GM12892 (cell line): ENCODE measurements at places on chromosomes 3 and 15.

DNA sequence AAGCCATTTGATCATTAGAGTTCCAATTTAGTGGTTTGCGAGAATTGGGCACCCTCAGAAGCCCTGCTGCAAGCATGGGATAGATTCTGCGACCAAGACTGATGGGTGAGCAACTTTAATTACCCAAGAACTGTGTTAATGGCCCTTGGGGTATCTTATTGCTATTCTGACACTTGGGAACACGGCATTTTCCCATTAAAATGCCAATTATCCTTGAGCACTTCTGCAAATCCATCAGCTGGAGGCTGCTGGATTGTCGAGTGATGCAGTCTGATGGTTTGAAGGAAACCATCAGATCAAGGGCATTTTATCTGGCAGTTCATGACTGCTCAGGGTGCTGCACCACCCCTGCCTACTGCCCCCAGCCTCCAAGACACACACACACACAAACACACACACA lies 183.6 kb upstream of the PROK2 start:
- DNase-seq, result no peak

DNA sequence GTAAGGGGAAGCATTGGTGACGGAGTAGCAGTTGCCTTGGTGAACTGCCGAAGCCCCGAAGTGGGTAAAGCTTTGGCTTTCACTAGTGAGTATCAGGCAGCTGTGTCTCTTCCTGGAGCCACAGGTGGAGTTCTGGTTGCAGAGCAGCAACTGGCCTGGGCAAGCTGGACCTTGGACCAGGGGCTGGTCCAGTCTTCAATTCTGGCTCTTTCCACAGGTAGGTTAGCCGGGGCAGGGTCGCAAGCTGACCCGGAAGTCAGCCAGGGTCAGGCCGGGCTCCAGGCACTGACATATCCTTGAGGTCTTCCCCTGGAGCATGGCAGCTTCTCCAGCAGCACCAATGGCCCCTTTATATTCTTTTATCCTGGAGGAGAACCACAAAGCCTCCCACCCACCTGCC lies 73.2 kb downstream of the TMEM44 start:
- DNase-seq, result no peak

DNA sequence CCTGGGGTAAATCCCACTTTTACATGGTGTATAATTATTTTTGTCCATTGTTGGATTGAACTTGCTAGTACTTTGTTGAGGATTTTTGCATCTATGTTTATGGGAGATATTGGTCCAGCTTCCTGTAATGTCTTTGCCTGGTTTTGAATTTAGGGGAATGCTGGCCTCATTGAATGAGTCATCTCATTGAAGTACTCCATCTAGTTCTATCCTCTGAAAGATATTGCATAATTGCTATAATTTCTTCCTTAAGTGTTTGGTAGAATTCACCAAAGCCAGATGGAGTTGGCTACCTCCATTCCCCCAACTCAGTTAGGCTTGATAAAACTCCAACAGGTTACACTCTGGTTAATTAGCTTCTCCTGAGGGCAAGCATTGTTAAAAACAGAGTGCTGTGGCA lies 237.4 kb upstream of the TGFBR2 start:
- DNase-seq, result no peak

DNA sequence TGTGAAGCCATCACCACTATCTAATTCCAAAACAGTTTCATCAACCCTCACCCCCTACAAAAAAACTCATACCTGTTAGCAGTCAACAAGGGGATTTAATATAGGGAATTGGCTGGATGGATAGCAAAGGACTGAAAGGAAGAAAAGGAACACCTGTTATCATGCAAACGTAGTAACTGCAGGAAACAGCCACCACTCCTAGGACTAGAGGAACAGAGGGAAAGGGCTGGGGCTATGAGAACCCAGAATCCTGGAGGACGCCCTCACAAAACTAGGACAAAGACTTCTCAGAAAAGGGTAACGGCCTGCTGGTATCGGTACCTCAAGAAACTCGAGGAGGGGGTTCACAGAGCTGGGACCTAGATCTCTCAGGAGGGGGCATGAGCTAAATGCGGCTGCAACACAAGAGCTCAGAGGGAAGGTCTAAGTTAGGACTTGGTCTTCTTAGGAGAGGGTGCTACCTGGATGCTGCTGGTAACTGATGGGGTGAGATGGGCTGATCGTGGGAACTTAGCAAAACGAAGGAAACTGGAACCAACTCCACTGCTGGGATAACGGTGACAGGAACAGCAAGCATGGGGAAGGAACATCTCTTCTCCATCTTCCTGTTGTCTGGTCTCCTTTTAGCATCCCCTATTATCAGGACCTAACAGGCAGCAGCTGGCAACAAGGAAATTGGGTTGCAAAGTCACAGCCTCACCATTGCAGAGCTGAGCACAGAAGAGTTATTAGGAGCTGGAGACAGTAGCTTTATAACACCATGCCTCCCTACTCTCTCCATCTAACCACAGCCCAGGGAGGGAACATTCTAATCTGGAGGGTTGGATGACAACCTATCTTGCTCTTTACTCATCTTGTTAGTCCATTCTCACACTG lies 147.7 kb downstream of the UACA start:
- no peak for DNase-seq

GRCh38 chr3:155404486-155404885 lies 111.0 kb upstream of the STRIT1 start:
- DNase-seq, result no peak

DNA sequence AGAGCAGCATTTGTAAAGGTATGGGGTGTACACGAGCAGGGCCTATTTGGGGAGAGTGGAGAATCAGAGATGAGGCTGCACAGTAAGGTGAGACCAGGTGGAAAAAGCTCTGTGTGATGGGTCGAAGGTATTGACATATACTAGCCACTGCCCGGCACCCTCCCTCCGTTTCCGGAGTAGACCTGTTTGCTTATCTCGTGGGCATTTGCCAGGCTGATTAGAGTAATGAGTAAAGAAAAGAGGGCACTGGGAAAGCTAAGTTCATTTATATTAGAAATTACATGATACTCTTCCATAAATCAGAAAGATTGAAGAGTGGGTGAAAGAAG lies 46.2 kb upstream of the ATG7 start:
- no peak for DNase-seq

GRCh38 chr15:38670128-38671005 lies 105.8 kb upstream of the RASGRP1 start:
- DNase-seq, result no peak

DNA sequence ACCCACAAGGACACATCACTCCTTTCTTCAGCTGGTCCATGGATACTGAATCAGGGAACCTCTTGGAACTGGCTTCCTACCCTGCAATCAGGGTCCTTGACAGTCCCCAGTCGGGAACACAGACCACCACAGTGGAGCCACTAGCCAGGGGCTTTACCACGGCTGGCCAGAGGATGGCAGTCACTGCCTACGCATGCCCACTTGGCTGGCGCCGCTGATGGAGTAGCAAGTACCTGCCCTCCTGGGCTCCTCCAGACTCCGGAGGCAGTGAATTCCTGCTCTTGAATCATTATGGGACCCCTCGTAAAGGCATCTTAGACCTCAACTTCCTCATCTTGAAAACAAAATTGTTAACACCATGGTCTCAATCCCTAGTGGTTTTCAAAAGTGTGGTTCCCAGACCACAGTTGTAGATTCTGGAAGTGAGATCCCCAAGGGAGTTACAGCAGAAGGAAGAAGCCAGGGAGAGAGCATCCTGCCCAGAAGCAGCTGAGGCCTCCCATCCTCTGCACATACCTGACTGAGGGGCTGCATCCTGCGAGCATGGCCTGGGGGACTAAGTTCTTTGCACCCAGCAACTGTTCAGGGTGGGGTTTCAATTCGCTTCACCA lies 9.1 kb upstream of the SKIC8 start:
- DNase-seq, result peak; percentile 53

DNA sequence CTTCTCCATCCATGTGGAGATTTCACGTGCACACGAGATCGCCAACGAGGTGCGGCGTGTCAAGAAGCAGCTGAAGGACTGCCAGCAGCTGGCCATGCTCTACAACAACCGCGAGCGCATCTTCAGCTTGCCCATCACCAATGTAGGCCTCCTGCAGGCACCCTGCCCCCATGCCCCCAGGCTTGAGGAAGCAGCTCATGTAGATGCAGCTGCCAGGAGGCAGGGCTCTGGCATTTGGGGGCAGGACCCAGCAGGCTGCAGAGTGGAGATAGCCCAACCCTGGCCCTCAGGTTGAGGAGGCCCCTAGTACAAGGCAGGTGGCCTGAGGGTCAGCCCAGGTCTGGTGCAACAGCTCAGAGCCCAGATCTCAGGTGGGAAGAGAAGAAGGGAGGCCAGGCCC lies 36.4 kb downstream of the DNAH1 start:
- no peak for DNase-seq

DNA sequence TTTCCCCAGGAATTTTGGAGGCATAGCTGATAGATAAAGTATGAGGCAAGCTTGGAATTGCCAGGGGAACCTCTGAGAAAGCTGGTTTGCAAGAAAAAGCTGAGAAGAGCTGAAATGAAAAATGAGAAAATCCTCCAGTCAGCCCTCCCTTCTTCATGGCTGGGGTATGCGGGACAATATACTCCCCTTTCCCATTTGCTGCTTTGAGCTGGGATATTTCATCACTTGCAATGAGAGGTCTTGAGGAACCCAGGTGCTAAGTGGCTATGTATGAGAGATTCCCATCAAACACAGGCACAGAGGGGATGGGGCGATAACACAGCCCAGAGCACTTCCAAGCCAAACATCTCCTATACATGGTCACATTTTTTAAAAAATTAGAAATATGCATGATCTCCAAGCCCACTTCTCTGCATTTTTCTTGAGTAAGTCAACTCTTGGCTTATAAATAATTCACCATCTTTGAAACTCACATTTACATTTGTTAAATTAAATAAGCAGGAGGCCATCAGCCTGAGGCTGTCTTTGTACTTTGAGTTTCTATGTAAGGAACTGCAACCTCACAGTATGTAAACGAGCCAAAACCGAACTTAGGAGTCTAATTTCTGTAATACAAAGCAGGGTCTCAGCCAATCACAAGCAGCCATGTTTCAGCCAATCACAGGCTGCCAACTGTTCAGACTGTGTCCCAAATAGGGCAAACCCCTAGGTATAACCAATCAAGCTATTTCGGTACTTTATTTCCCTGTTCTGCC lies 983.6 kb upstream of the NR2F2 start:
- no peak for DNase-seq

DNA sequence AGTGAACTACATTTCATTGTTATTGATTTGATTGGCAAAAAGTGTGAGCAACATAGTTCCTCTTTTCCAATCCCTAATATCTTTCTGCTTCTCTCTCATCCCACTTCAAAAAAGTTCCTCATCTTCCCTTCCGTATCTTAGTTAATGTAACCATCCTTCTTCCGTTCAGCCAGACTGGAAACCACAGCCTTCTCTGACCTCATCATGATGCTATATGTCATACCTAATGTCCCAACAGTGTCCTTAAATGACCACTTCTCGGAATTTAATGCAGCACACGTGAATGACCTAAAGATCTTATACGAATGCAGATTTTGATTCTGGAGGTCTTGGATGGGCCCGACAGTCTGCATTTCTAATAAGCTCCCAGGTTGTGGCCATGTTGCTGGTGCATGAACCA lies 320.3 kb upstream of the SATB1 start:
- no peak for DNase-seq

GRCh38 chr15:25848325-25848724 lies 14.8 kb downstream of the ATP10A start:
- DNase-seq, result no peak

DNA sequence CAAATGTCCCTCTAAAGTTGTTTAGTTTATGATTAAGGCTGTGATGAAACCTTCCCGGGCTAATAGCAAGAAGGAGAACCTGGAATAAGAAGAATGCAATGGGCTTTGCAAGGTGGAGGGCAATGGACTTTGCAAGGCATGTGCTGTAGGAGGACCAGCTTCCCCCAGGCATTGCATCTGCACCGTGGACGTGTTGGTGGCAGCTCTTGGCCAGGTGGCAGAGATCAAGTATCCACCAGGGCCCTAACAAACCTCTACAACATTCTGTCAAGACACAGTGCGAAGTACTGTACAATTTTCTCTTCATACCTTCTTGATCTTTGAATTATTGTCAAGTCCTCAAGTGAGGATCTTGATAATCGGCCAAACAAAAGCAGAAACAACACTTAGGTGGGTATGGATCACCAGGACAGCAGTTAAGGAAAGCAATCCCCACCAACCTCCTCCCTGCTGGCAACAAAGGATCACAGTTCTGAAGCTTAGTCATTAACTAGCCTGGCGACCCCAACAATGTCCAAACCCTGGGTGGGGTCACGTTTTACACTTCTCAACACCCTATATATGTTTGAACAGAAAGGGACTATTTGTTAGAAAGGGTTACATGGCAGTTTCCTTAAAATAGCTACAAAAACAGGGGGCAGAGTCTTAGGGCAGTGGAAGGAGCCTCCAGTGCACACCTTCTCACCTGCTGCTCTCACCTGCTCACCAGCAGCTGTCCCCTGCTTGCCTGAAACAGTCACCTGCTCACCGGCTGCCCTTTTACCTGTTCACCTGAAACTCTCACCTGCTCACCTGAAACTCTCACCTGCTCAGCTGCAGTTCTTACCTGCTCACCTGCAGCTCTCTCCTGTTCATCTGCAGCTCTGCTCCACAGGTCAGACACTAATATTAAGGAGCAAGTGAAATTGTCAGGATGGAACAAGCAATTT lies 137.9 kb upstream of the LIPC start:
- DNase-seq, result no peak

DNA sequence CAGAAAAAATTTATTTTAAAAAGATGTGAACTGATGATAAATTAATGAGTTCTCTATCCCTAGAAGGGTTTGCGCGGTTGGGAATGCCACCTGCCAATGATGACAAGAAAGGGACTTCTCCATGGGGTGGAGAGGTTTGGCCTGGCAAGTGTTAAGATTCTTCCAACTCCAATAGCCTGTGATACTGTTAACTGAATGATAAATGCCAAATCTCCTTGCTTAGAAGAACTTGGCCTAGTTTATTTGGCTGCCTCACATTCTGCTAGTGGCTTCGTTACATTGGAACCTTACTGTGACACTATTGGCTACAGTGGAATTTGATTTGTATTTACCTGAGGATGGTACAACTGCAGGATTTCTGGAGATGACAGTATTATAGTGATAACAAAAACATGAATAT lies 91.7 kb upstream of the CCNL1 start:
- DNase-seq, result no peak

GRCh38 chr15:25850154-25851111 lies 12.7 kb downstream of the ATP10A start:
- DNase-seq, result no peak

DNA sequence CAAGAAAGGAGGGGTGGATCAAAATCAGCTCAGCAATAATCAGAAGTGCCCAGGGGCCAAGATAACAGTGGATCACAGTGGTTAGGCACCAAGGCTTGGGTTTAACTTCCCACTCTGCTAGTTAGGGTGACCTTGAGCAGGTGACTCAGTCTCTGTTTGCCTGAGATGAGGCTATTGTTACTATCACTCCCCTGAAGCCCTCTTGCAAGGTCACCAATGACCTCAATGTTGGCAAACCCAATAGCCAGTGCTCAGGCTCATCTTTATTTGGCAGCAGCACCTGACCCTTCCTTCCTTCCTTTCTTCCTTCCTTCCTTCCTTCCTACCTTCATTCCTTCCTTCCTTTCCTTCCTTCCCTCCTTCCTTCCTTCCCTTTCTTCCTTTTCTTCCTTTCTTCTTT lies 102.4 kb upstream of the HACD2 start:
- no peak for DNase-seq
